WTC11 (cell line): ENCODE measurements at places on chromosomes 1 and 21.
A peak's percentile ranks its signal among the peaks of the same experiment; 100 is the strongest.

GRCh38 chr1:100657876-100658715, 61.4 kb upstream of the VCAM1 start:
- no peak for DNase-seq

GRCh38 chr1:168555508-168556046, 11.8 kb upstream of the XCL2 start:
- DNase-seq: no peak

DNA sequence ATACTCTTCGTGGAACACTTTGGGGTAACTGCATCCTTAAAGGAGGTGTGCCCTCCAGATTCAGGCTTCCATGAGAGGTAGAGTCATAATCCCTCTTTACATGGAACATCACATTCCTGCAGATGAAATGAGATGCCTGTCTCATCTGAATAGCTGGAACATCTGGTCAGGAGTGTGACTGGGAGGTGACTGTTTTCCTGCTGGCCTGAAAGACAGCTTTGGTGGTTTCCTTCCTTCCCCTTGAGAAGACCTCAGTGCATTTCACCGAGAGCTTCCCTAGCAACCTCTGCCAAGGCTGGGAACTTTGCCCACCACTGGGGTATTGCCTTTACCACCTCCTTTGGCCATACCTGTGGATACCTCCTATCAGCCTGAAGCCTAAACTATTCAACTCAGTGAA, 46.7 kb upstream of the GUCA2A start:
- DNase-seq: no peak

GRCh38 chr1:235122348-235122747, 6.3 kb downstream of the TOMM20 start:
- DNase-seq: no peak

DNA sequence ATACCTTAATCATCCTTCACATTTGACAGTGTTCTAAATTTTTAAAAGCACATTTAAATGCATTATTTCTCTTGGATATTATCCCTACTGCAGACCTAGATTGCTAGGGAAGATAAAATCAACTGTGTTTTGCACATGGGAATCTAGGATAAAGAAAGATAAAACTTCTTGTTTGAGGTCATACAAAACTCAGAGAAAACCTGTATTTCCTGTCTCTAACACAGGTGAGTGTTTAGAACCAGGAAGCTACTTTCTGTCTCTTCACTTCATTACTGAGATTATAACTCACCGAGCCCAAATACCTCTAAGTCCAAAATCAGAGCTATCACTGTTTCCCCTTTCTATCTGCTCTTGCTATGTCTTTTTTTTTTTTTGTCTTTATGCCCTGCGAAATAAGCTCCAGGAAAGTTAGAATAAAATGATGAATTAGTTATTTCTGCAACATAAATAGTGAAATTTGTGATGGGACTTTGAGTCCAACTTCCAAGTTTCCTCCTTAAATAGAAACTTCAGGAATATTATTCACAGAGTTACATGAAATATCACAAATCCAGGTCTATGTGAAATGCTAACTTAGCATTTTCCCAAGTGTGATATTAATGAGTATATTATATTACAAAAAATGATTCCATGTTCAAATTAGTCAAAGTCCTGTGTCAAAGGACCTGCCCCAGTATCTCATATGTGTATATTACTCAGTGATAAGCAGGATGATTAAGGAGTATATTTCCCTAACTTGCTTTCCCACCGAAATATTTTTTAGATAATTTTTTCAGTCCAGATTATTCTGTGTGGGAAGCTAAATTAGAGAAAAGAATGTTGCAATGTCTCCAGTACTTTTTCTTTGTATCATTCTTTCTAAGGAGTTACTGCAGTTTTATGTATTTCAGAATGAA, 226.4 kb downstream of the PLA2G4A start:
- DNase-seq: no peak

DNA sequence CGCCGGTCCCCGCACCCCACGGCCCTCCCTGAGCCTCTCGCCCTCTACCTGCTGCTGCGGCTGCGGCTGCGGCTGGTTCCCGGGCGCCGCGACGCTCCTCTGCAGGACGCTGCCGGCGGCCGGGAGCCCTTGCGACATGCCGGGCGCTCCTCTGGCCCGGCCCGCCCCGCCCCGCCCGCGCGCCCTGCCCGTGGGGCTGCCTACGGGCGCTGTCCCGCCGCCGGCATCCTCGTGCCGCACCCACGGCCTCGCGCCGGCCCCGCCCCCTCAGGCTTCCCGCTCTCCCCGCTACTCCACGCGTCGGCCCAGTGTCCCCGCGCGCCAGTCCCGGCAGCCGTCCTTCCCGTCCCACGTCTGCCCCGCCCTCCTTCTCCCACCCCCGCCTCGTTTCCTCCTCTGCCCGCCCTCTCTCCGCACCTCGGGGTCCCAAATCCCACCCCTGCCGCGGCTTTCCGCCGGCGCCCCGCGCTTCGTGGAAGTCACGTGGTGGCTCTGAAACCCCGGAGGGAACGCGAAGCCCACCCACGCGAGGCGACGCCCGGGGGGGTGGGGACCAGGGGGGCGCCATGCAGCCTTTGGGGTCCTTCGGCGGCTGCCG, at the start of gene BATF3:
BATF3 (minus strand) TSS at position 216 of the 598 bp plus-strand sequence; CDS start at position 138, 78 bp downstream.
- DNase-seq: no peak

DNA sequence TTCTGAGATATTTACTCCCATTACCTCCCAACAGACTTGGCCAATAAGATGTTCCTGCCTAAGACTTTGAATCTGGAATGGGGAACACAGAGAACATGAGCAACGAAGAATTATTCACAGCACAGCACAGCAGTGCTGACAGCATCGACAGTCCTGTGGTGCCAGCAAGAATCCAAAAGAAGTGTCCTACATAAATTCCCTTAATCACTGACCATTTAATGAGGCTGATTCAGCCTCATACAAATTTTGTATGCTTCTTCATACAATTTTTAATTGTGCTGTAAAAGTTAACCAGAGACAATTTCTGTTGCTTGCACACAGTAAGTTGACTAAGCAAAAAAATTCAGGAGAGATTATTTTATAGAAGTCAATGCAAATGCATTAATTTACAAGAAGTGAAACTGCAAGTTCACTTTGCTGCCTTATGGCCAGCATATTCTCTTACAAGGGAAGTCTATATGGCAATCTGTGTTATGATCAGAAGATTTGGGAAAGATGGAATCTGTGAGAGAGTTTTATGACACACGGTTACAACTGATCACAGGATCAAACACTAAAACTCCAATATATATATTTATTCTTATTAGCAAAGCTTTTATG, 855.9 kb downstream of the LTN1 start:
- DNase-seq: no peak

DNA sequence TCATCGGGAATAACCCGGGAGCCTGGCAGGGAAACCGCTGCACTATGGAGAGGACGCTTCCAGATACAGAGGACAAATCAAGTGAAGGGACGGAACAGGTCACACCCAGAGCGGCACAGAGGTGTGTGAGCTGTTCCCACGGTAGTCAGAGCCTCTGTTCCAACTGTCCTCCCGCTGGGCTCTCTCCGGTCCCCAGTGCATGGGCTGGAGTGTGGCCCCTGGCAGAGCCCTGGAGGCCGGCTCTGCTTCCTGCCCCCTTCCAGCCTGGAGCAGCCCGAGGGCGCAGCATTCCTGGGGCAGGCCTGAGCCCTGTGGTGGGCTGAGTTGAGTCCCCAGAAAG, 11.9 kb upstream of the ZBTB21 start:
- peak; percentile 30 for DNase-seq

DNA sequence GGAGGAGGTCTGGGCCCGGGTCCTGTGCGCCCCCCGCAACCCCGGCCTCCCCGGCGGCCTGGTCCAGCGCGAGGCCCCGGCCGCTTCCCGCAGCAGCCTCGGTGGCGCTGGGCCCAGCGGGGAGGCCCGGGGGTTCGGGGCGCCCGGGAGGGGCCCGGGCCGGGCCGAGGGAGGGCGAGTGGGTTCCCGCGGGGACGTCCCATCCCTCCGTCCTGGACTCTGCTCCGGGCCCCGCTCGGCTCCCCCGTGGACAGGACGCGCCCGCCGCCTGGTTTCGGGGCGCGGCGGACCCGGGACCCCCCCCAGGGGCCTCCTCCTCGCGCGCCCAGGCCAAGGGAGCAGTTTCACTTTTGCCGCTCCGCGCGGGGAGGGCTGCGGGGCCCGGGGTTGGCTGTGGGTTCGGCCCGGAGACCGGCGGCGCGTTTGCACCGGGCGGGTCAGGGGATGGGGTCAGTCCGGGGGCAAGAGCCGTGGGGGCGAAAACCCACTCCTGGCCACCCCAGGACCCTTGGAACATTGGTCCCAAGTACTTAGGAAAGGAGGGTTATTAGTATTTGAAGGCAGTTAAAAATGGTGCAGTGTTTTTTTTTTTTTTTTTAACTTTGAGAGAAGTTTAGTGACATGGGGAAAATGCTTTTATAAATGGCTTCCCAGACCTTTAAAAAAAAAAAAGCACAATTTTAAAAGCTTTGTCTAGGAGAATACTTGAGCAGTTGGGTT, 677 bp downstream of the AGPAT3 start:
- DNase-seq: no peak

DNA sequence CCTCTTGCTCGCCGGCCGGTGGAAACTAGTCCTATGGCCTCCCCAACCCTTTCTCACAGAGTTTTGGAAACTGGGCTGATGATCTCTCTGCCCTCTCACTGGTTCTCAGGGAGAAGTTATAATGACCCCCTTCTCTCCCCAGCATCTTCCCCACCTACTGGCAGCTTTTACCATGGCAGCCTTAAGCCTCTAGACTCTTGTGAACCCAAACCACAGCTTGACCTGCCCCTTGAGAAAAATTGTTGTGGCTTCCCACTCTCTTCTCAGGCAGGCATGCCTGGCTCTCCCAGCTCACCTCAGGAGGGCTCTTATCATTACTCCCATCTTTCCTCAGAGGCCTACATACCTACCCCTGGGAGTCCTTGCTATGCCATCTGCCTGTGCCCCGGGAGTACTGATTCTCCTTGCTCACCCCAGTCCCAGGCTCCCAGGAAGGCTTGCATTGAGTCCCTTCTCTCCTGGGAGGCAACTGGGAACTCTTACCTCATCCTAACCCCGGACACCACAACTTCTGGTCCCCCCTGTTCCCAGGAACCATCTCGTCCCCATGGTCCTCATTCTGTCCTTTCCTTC, 1.6 kb downstream of the NSUN4 start:
- peak; percentile 22 for DNase-seq

DNA sequence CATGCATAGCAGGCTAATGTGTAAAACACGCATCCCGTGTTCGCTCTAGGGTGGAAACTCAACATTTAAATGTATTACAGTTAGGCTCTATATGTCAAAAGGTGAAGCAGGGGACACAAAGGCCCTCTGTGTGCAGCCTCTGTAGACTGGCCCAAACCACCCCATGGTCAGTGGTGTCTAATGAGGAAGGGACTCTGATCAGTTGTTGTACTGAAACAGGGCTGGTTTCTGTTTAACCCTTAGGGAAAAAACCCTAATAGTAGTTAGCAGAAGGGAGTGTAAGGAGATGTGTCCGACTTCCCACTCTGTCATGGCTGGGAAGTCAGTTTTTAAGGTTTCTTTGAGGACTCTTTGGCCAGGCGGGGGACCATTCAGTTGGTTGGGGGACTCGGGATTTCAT, 21.5 kb upstream of the CD2 start:
- DNase-seq: no peak

- DNase-seq: no peak
These were observed 104.1 kb downstream of the DISP1 start for GRCh38 chr1:222918801-222919477.

DNA sequence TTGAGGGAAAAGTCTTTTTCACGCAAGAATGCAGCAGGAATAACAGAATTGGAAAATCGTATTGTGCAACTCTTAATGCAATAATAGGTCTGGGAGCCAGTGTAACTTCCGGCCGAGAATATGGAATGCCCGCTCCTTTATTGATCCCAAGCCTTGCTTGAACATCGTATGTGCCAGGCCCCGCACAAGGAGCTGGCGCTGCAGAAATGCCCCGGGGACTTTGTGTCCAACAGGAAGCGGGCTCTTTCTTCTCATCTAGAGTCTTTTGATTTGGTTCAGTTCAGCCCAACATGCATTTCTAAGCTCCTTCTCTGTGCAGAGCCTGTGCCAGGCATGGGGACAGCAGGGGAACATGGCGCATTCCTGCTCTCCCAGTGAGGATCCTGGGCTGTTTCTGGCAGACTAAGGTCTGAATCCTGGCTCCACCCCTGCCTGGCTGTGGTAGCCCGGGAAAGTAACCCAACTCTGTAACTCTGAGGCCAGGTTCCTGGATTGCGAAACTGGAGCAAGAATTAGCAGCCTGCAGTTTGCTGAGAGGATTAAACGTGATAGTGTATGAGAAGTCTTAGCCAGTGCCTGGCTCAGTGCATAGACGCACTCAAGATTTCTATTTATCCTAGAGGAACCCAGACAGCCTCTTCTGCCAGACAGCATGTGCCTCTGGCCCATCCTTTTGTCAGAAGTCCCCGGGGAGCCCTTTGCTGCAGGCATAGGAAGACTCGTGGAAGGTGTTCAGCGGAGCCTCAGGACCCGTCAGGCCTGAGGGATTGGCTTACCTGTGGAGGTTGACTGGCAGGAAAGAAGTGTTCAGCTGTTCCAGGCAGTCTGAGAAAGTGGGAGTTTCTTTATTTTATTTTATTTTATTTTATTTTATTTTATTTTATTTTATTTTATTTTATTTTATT, 987 bp upstream of the CDCP2 start:
- peak; percentile 47 for DNase-seq

- DNase-seq: no peak
These were observed 5.1 kb upstream of the TMEM269 start for GRCh38 chr1:42779725-42780124.

- DNase-seq: no peak
These were observed 92.5 kb upstream of the RGS4 start for GRCh38 chr1:162976628-162977027.

- DNase-seq: peak; percentile 62
These were observed 623 bp downstream of the PTPRF start for GRCh38 chr1:43531107-43531905.

GRCh38 chr1:26483980-26484379, 11.7 kb downstream of the HMGN2 start:
- no peak for DNase-seq

DNA sequence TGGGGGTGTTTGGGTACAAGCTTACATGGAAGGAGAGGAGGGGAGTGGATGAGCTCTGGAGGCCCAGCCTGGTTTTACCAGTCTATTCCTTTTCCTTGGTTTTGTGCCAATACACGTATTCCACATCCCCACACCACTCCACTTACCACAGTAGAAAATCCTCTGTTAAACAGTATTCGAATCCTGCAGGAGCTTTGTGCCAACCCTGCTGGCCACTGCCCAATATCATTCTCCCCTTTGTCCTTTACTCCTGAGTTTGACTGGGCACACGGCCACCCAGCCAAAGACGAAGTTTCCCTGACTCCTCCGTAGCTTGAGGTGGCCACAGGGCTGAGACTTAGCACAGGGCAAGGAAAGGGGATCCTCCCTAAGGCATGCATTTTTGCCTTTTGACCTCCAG, 61.6 kb downstream of the TMCO4 start:
- no peak for DNase-seq

DNA sequence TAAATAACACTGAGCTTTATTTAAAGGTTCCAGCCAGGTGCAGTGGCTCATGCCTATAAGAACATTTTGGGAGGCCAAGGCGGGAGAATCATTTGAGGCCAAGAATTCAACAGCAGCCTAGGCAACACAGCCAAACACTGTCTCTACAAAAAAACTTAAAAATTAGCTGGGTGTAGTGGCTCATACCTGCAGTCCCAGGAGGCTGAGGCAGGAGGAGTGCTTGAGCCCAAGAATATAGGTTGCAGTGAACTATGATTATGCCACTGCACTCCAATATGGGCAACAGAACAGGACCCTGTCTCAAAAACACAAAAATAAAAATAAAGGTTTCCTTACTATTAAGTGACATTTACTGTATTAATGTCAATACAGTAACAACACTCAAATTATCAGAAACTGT, 2.1 kb downstream of the TAF12 start:
- no peak for DNase-seq

- no peak for DNase-seq
These were observed 202.4 kb upstream of the L1TD1 start for GRCh38 chr1:61992257-61992656.
